ENCODE measurements at places on chromosomes 4 and X. TPM values are rescaled to one million over a fixed set of nuclear protein-coding genes. Genes with fewer than 3 reads are reported as not detected.
A peak's percentile ranks its signal among the peaks of the same experiment; 100 is the strongest.

HHIP gene
- 4.4 TPM for total RNA-seq

TMSB15C gene
- 4.0 TPM for total RNA-seq

LARP1B gene
- 32.5 TPM for total RNA-seq

PABPC4L gene
- 13.1 TPM for total RNA-seq

DNA sequence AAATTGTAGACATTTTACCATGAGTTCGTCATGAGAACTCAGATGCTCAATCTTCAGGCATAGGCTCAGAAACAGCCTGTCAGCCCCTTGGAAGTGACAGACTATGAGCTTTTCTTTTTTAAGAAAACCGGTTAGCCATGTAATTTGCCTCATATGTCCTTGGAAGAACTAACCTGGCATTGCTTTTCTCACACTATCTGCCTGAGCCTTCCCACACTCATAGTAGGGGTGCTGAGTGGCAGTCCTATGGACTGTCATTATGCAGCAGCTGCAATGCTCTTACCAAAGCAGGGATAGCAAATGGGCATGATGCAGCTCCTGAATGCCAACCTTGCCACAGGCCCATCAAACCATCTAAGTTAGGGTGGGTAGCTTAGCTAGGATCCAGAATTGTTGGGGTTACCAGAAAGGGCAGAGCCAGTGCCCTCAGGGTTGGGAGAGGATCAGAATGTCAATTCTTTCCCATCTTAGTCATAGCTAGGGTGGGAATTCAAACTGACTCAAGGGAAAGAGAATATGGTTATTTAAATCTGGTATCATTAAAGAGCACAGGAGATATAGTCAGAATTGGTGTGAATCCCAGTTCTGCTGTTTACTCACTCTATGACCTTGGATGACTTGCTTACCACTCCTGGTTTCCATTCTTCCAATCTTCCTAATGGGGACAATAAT lies 230.6 kb upstream of the CPEB2 start:
- no peak for DNase-seq

GRCh38 chr4:69362351-69362750 lies 82.1 kb downstream of the UGT2B28 start:
- no peak for DNase-seq

- no peak for DNase-seq
These were observed 59.4 kb upstream of the EDNRA start for GRCh38 chr4:147421456-147421855.

DNA sequence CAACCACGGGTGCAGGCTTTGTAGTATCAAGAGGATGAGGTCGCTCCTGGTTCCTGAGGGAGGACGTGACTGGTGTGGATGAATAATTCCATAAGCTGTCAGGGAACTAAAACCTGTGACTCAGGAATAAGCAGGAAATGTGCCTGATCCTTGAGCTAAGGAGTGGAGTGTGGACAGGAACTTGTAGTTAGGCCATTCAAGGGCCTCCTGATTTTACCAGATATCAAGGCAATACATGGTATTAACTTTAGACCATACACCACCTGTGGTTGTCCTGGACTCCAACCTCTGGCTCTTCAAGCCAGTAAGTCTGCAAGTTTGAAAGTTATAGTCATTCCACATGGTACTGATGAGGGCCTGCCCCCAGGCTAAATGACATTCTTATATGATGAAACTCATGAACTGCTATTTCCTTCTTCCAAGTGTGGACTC lies 12.1 kb upstream of the ING2 start:
- no peak for DNase-seq

- DNase-seq, result peak; percentile 78
These were observed 24.1 kb downstream of the ZCCHC12 start for GRCh38 chrX:118847676-118848075.

DNA sequence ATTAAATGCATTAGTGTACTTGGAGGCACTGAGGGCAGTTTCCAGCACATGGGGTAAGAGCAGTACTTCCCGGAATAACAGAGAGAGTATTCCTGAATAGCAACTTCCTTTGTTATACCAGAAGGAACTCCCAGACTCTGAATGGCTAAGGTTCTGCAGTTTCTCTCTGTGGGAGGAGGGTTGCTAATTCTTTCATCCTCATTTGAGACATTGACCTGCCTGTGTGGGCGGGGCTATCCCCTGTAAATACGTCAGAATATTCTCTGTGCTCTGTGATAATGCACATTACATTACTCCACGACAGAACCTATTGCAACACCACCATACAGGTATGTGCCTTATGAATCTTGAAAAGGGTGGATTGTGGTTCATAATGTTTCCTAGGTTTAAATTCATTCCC lies 52.7 kb downstream of the SPINK2 start:
- no peak for DNase-seq

DNA sequence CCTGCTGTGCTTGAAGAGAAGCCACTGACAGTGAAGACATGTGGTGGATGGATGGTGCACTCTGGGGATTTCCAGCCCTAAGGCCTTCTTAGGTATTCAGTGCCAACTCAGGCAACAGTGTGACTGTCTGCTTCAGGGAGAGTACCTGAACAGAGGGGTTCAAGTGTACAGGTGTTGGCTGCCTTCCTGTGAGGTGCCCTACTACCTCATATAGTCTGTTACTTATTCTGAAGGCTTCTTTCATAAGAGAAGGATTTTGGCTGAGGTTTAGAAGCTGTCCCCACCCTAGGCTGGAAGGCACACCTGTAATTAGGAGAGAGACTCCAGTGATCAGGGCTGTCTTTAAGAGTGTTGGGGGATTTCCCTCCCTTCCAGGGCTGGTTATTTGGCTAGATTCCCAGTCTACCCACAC lies 1.8 kb downstream of the FTHL17 start:
- DNase-seq, result peak; percentile 11

DNA sequence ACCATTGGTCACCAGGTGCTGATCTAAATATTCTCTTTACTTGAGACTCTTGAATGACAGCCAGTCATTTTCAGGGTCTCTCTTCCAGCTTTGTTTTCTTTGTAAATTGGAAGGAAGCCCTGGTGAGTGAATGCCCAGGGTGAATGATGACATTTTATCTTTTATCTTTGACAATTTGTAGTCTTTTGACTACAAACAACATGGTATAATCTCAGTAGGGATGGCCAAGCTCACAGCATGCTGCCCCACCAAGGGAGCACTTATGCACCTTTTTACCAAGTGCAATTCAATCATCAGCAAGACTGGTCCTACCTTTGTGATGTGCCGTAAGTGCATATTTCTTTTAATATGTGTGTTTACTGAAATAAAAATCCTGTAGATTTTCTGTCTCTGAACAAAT lies 5.7 kb downstream of the AFM start:
- DNase-seq, result no peak

GRCh38 chr4:158578476-158578875 lies 56.8 kb downstream of the RXFP1 start:
- DNase-seq, result no peak

DNA sequence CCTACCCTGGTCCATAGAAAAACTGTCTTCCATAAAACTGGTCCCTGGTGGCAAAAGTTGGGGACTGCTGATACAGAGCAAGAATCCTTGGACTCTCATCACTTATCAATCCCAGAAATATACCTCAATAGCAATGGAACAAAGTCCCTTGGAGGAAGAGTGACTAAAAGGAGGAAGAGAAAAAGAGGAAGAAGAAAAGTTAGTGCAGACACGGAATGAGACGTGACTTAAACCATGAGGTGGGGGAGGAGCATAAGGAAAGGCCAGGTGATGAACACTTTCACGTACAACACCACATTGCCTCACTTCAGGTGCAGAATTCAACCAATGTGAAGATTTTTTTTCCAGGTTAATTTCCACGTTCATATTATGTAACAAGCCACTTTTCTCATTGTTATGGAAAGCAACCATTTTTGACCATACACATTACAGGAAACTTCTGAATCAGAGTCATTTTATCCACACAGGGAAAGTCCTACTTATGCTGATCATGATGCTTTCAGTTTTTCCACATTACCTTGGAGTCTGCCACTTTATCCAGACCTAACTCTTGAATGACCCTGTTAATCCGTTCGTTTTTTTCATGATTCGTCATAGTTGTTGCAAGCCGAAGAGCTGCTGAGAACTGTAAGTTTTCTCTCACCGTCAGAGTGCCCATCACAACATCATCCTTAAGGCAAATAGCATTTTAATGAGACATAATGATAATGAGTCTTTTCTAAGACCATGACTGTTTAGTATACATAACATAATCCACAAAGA lies 27.7 kb downstream of the ABCG2 start:
- no peak for DNase-seq

- DNase-seq, result no peak
These were observed 135.7 kb upstream of the ANXA10 start for GRCh38 chr4:167956676-167957075.

- no peak for DNase-seq
These were observed 48.9 kb upstream of the PPARGC1A start for GRCh38 chr4:23938796-23939195.

DNA sequence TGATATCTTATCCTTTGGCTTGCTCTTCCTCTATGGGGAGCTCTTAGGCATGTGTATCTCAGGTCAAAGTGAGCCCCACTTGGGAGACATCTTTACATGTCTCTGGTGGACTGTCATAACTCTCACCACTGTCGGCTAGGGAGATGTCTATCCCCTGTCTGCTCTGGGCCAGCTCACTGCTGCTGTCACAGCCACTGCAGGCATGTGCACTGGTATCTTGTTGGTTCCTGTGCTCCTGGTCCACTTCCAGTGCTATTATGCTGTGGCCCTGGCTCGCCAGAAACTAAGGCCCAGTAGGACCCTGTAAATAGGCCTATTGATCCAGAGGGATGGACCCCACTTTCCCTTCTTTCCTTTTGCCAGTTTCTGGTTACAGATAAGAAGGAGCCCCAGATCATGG lies 56.6 kb upstream of the LAS1L start:
- no peak for DNase-seq

DNA sequence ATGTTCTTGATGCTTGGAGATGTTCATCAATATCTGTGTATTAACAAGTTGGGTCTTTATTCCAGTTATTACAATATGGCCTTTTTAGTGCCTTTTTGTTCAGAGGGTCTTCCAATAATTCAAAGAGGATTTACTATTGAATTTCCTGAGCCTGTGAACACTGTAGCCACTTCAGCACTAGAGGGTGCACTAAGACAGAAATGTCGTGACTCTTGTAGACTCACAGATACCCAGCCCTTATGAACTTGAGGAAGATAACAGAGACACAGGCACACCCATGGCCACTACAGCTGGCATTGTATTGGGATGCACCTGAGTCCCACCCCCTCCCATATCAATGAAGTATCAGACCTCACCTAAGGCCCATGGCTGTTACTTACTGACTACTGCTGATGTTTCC lies 54.4 kb upstream of the ACTRT1 start:
- DNase-seq, result peak; percentile 5
